Heart right ventricle (tissue), 16 donors: ENCODE measurements at places on chromosomes 5 and 9. TPM values are rescaled to one million over a fixed set of nuclear protein-coding genes. Genes with fewer than 3 reads are reported as not detected.

The GLRA1 gene
- total RNA-seq, result not detected

GRCh38 chr5:137498301-137498735 is 808 bp downstream of the SPOCK1 start:
- DNase-seq, result peak; percentile 30

- DNase-seq, result no peak
Measured at GRCh38 chr9:90290716-90291485, 351.7 kb downstream of the DIRAS2 start.

The CAMSAP1 gene
- total RNA-seq, result 24.0 TPM

GRCh38 chr5:177131019-177131320 is 2.6 kb upstream of the NSD1 start:
- DNase-seq, result no peak

GRCh38 chr5:68950125-68950524 is 143.7 kb upstream of the SLC30A5 start:
- DNase-seq, result no peak

The BTNL3 gene
- not detected for total RNA-seq
